ENCODE measurements at places on chromosomes 3 and 15.

- no peak for DNase-seq
These were observed 114.8 kb upstream of the THBS1 start for GRCh38 chr15:39465843-39466749.

GRCh38 chr15:40942337-40942854 is 10.9 kb upstream of the CHAC1 start:
- no peak for DNase-seq

DNA sequence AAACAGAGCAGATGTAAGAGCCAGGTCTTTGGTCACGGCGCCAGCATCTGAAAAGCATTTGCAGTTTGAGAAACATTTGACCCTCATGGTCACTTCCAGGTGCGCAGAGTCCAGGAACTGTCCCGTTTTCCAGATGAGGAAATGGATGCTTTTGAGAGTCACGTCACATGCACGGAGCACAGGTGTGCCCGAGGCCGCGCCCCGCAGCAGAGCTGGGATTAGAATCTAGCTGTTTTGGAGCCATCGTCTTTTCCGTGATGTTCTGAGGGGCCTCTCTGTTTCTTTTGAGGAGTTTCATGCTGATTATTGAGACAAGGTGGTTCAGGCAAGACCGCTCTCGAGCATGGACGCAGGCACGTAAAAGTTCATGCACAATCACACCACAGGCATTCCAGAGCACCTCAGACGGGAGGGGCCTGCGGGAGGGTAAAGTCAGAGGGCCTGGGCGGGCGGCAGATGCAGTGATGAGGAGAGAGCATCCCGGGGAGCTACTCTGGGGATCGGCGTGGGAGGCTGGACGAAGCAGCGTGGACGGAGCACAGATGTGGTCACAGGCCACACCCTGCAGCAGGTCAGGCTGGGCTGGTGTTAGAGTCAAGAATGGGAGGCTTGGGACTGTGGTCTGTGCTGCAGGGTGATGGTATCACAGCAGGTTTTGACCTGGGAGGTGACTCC is 139.2 kb upstream of the MEF2A start:
- DNase-seq: no peak

DNA sequence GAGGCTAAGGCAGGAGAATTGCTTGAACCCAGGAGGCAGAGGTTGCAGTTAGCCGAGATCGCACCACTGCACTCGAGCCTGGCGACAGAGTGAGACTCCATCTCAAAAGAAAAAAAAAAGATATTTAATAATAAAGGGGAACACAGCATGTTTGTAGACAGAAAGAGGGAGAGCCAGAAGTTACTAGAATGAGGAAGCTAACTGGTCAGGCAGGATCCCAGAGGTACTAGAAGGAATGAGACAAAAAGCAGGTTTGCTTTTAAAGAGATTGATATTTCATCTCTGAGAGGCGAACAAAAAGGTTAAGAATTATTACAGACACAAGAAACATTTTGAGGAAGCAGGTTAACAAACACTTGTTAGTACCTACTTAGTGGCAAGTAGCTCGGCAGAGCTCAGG is 9.2 kb downstream of the CD200R1 start:
- no peak for DNase-seq

DNA sequence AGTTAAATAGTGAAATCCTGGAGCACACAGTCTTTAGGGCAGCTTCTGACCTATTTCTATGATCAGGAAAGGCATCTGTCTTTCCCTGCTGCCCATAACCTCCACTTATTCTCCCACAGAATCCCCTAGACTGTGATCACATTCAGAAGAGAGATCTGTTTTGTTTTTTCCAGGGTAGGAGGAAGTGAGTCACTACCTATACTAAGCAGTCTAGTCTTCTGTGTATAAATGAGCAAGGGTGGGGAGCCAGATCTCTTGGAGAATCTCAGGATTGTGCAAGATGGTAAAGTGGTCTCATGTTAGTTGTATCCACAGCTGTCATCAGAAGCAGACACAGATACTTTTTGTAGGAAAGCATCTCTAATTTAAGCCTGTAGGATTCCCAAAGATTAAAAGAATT is 11.8 kb upstream of the FBXO22 start:
- DNase-seq: no peak

- DNase-seq: no peak
These were observed 84.7 kb downstream of the LINGO1 start for GRCh38 chr15:77547801-77548588.

DNA sequence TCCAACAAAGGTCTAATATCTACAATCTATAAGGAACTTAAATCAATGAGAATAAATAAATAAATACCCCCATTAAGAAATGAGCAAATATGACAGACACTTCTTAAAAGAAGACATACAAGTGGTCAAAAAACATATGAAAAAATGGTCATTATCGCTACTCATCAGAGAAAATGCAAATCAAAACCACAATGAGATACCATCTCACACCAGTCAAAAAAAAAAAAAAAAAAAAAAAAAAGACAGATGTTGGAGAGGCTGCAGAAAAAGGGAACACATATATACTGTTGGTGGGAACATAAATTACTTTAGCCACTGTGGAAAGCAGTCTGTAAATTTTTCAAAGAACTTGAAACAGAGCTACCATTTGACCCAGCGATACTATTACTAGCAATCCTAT is 31.6 kb upstream of the OR5H6 start:
- DNase-seq: no peak

GRCh38 chr3:69092030-69092516 is 7.3 kb downstream of the ARL6IP5 start:
- no peak for DNase-seq

DNA sequence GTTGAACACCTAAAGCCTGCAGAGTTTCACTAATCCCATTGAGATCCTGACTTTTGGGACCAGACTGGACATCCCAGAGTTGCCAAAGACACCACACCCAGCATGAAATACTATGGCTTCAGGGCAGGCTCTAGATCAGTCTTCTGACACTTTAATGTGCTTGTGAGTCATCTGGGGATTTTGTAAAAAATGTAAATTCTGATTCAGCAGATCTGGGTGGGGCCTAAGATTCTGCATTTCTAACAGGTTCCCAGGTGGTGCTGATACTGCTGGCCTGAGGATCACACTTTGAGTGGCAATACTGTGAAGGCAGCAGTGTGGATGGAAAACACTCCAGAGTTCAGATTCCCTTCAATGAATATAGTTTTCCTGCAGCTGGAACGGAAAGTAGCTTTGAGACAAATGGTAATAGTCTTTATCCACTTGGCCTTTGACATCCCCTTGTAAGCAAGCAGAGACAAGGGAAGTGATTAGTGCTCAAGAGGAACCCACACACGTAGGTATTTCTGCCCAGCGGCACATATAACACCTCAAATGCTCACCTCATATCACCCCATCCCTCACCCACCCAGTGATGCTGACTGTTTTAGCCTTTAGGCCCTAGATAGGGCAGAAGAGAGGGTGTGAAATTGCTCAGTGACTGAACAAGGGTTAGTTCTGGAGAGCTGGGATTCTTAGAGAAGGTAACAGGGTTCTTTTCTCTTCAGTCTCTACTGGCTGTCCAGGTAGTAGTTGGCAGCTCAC is 51.5 kb upstream of the GSK3B start:
- DNase-seq: no peak

DNA sequence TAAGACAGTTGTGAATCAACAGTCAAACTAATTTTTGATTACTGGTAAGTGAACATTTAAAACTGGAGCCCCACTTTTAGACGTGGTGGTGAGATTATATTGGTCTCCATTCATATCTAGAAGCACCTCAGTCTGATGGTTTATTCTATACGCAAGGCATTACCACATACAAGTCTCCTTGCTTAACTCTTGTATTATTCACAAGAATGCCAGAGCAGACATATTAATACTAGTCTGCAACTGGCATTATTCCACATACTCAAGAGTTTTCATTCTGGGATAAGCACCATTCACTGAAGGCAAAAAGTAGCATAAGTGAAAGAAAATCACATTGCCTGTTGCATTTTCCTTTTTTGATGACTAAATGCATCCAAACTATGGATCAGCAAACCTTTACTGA is 36.9 kb upstream of the MEIS2 start:
- no peak for DNase-seq

GRCh38 chr3:131072845-131073244 is 46.2 kb downstream of the NEK11 start:
- DNase-seq: no peak
